Activated CD4-positive, CD25-positive, alpha-beta regulatory T cell treated with anti-CD3 and anti-CD28 coated beads, Interleukin-2, amount 50 U/mL, for 16 hours (primary cell): ENCODE measurements at places on chromosomes 4 and X.

DNA sequence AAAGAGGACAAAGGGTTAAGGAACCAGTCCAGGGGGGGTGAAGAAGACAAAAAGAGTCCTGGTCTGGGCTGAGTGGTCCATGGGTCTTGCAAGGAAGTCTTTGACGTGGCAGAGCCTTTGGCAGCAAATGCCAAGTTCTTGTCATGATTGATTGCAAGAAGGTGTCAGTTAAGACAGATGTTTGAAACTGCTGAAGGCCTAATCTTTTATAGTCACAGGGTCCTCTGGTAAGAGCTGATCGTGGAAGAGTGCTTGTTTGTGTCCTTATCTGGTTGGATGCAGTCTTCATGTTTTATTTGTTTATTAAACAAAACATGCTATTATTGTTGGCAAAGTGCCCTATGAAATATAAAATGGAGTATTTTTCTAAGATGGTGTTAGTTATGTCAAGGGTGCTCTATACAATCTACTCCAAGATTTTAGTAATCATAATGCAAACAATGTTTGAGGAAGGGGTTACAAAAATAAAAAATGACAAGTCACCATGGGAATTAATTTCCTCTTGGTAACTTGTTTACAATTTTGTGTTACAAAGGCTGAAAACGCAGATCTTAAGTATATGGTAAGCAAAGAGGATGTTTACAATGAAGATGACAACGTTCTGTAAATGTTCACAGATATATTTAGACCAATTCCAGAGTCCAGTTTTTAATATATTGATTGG is 85.9 kb downstream of the MAGED4 start:
- DNase-seq, result no peak

- no peak for DNase-seq
These were observed 183.5 kb downstream of the PCDH7 start for GRCh38 chr4:30903502-30904214.

DNA sequence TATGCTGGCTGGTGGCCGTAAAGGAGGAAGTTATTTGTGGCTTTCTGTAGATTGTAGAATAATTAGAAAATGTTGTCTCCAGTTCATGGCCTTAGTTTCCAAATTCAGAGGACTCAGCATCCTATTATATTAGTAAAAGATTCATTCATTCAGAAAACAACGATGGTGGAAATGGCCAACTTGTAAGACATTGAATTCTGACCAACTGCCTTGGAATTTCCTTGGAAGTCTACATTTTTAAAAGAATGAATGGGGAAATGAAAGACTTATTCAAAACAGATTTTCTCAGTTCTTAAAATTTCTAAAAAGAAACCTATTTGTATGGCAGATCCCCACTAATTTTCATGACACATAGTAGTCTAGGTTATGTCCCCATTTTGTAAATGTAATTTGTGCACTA is 561.5 kb downstream of the ANKRD50 start:
- DNase-seq, result no peak

DNA sequence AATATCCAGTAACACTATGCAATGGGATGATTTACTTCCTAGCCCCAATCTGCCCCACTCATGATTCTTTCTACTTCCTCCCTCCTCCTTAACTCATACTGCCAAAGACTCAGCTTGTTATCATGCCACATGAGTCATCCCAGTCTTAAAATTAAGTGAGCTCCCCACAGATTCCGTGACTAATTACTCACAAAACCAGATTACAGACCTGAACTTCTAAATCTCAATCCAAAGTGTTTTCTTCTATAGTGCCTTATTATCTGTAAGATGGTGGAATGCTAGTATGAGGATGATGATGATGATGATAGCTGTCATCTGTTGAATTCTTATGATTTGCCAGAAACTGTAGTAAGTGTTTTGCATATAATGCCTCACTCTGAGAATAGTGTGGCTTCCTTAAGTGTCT is 27.7 kb upstream of the GPC3 start:
- DNase-seq, result no peak

DNA sequence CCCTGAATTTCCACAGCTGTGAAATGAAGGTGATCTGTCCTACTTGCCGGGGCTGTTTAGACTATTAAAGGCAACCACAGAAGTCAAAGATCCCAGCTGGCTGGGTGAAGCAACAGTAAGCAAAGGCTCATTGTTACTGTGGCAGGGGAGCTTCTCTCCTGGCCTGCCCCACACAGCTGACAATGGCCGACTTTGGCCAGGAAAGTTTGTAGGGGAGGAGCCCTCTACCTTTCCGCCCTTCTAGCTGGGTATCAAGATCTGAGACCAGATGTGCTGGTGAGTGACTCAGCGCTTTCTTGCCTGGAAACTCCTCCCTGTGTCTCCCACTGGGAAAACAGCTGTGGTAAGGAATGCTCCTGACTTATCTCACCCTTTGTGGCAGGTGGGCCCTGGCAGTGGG is 21.1 kb downstream of the RASSF6 start:
- DNase-seq, result no peak

- no peak for DNase-seq
These were observed 22.2 kb downstream of the KANTR start for GRCh38 chrX:53116101-53116500.

DNA sequence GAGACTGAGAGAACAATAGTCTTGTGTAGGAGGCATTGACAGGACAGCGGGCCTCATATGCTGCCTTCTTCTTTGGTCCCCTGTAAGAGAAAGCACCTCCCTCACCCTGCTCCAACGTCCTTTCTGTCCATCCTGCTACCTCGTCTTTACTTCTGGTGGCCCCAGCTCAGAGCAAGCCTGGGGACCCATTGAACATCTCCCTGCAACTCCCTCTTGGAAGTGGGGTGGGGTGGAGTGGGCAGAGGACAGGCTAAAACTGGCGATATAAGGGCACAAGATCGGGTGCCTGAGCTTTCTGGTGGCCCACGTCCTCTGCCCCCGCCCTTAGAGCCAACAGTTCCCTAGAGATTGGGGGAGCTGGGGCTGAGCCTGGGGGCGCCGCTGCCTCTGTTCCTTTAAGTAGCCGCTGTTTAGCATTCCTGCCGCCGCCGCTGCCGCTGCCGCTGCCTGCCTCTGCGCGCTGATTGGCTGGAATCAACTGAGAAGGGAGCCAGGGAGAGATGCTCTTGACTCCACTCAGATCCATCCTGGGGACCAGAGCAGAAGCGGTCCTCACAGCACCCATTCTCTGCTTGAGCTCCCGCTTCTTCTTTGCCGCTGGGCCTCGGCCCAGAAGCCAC is at the start of gene DLG3:
Gene DLG3, plus strand, starts transcription at position 510 of the 620 bp plus-strand sequence. CDS start 367 bp downstream, outside the sequence.
- DNase-seq, result no peak

DNA sequence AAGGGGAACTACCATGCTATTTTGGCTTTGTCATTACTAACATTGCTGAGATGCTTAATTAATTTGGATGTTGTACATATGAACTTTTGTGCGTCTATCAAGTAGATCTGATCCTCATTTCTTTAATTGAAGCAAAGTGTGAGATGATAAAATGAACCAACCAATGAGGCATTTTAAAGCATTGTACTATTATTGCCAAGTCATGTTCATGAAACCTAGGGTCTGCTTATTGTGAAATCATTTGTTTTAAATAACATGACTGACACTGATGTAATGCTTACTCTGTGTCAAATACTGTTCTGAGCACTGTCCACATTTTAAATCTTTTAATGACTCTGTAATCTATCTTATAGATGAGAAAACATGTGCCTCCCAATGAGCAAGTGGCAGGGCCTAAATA is 57.7 kb downstream of the C4orf33 start:
- DNase-seq, result no peak

DNA sequence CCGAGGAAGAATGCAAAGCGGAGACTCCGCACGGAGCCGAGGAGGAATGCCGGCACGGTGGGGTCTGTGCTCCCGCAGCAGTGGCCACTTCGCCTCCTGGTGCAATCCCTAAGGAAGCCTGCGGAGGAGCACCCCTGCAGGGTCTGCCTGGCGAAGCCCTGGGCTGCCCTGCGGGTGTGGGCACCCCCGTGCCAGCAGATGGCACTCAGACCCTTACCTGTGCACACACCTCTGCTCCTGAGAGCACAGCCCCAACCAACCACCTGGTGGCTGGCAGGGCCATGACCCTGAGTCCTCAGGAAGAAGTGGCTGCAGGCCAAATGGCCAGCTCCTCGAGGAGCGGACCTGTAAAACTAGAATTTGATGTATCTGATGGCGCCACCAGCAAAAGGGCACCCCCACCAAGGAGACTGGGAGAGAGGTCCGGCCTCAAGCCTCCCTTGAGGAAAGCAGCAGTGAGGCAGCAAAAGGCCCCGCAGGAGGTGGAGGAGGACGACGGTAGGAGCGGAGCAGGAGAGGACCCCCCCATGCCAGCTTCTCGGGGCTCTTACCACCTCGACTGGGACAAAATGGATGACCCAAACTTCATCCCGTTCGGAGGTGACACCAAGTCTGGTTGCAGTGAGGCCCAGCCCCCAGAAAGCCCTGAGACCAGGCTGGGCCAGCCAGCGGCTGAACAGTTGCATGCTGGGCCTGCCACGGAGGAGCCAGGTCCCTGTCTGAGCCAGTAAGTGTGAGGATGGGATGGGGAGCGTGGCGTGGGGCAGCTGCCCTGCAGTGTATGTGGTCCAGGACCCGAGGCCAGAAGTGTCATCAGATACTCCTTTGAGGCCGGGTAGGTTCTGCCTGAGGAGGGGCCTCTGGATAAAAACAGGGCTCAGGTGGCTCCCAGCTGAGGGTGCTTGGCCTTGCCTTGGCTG is 7.0 kb downstream of the TACC3 start:
- no peak for DNase-seq

DNA sequence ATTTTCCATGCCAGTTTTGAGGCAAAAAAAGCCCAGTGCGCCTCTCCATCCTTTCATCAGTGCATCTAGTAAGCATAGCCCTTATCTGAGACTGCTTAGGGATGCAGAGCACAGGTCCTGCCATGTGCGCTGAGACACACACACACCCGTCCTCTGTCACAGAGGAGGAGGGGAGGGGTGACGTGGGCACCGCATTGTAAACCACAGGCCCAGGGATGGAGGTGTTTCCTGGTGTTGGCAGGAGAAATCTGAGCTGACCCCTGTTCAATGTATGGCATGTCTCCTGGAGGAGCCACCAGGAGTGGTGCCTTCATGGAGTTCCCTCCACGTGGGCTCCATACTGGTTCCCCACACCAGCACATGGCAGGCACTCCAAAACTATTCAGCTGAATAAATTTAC is 65.8 kb upstream of the HELT start:
- no peak for DNase-seq

- no peak for DNase-seq
These were observed 86.4 kb upstream of the C4orf50 start for GRCh38 chr4:6104541-6105130.

DNA sequence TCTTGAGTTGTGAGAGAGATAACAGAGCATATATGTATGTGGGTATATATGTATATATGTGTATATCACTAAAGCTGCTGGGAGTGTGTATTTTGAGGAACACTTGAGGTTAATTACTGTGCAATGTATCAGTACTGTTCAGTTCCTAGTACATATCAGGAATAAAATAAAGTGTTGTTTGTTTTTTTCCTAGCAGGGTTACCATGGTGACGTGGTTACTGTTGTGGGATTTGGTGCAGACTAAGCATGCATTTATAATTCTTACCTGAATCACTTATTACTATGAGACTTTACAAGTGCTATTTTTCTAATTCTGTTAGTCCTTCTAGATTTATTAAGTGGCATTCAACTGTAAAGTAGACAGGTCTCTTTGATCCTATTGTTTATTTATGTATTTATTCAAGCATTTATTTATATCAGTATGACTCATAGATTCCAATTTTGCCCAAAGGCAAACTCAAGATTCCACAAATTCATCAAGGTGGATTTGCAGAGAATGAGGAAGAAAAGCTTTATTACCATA is 26.9 kb upstream of the BEX4 start:
- DNase-seq, result no peak

- no peak for DNase-seq
These were observed 58.7 kb downstream of the FNIP2 start for GRCh38 chr4:158827543-158827981.

DNA sequence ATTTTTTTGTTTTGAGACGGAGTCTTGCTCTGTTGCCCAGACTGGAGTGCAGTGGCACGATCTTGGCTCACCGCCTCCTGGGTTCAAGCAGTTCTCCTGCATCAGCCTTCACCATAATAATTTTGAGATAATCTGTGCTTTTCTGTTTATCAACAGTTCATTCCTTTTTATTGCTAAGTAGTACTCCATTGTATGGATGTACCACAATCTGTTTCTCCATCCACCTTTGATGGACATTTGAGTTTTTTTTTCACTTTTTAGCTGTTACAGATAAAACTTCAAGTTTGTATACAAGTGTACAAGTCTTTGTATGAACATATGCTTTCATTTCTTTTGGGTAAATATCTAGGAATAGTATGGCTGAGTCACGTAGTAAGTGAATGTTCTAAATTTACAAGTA is 9.0 kb downstream of the FUNDC2 start:
- DNase-seq, result no peak

GRCh38 chr4:60223208-60223923 is 976.8 kb upstream of the ADGRL3 start:
- DNase-seq, result no peak

- no peak for DNase-seq
These were observed 311.1 kb downstream of the INPP4B start for GRCh38 chr4:142535009-142535408.

DNA sequence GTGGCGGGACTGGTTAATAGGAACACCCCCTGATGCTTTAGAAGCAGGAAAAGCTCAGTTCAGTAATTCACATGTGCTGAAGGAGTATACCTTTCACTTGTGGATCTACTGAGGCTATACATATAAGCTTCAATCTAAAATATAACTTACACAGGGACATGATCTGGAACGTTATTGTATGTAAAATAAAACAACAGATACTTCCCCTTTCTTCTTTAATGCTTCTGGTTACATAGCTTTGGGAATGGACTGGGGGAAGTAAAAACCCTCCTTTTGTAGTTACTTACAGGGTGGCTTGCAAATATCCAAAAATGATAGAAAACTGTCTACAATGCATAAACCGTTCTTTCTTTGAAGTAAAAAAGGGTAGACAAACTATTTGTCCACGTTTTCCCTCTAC is 1.9 kb downstream of the FGG start:
- no peak for DNase-seq

DNA sequence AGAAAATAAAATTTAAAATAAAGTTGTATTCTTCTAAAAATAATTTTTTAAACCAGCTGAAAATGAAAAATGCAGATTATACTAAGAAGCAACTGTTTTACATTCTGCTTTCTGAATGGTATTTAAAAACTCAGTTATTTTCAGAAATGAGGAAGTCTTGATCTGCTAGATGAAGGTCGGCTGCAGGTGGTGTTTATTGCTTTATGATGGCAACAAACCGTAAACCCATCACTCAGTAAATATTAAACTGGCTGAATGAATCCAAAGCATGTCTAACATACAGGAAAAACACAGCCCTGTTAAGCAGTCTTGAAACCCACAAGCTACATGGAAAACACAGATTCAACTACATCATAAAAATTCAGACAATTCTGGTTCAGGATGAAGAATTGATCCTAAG is 29.3 kb downstream of the DYNLT3 start:
- DNase-seq, result no peak

- no peak for DNase-seq
These were observed 69.7 kb upstream of the PPARGC1A start for GRCh38 chr4:23959396-23960148.

DNA sequence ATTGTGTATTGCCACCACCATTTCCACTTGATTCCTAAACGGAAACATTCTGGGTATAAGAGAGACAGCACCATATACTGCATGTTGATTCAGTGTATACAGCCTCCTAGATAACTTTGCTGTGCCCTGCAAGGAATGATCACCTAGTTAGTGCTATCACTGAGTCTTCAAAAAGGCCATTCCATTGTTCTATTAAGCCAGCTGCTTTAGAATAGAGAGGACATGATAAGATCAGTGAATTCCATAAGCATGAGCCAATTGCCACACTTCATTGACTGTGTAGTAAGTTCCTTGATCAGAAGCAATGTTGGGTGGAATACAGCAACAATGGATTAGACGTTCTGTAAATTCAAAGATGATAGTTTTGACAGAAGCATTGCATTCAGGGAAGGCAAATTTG is 1047.3 kb downstream of the PCDH18 start:
- no peak for DNase-seq
